Activated CD8-positive, alpha-beta memory T cell treated with anti-CD3 and anti-CD28 coated beads for 1 hour (primary cell): ENCODE measurements at places on chromosomes 3 and 15.

- DNase-seq = no peak
Observed at GRCh38 chr3:22421589-22421988, 670.6 kb upstream of the ZNF385D start.

DNA sequence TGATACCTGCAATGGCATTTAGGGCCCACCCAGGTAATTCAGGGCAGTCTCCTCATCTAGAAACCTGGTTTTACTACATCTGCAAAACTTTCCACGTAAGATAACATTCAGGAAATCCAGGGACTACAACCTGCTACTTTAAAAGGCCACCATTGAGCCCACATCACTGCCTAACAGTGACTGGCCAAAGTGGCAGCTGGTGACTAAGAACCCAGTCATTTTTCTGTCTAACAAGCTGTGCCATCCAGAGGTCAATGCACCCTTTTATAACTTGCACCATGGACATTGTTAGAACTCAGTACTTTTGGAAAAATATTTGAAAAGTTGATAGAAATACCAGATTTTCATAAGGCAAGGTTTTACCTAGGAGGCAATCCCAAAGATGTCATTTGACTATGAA lies 492.4 kb downstream of the OTOL1 start:
- DNase-seq = no peak

- DNase-seq = no peak
Observed at GRCh38 chr3:194305356-194306108, 45.6 kb downstream of the CPN2 start.

DNA sequence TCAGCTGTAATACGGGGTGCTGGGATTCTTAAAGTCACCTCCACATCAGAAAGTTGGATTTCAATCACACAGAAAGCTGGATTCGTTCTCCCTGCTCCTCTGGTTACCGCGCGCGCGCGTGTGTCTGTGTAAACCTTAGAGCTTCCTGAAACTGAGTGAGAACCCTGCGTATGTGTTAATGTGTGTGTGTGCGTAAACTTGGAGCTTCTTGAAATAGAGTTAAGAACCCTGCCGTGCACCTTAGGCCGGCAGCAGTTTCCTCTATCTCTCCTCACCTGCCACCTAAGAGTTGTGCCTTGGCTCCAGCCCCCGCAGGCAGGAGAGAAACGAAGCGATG lies 531 bp downstream of the LZTFL1 start:
- no peak for DNase-seq

DNA sequence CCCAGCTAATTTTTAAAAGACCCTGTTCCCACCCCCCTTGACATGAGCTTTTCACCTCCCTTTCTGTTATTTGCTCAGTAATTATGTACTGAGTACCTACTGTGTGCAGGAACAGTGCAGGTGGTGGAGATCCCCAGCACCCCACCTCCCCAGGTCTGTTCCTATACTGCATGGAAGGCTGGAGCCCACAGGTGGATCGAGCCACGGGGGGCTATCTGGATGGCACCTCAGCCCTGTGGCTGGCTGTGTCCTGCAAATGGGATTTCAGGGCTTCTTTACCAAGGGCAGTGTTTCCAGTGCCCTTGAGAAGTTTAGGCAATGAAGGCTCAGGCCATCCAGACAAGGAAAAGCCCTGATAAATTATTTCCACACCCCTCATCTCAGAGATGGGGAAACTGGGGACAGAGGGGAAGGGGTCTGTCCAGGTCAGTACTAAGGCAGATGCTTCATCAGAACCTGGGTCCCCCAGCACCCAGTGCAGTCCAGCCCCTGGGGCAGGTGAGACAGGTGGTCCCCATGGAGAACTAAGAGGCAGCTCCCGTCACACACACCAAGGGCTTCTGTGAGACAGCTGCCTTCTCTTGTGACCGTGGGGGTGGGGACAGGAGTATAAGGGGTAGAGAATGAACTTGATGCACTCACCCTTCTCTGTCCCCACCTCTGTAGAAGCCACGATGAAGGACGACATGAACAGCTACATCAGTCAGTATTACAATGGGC lies 109.6 kb downstream of the ETFA start:
- DNase-seq = no peak

GRCh38 chr3:184126006-184126405 lies 9.2 kb upstream of the EIF2B5 start:
- no peak for DNase-seq

GRCh38 chr15:69575387-69575786 lies 122.8 kb downstream of the RPLP1 start:
- DNase-seq = no peak

- no peak for DNase-seq
Observed at GRCh38 chr15:101434032-101434920, 55.2 kb downstream of the PCSK6 start.

GRCh38 chr15:72801590-72802325 lies 18.2 kb upstream of the ADPGK start:
- DNase-seq = no peak

GRCh38 chr15:101723171-101723873 lies 951 bp downstream of the TARS3 start:
- peak; percentile 10 for DNase-seq

DNA sequence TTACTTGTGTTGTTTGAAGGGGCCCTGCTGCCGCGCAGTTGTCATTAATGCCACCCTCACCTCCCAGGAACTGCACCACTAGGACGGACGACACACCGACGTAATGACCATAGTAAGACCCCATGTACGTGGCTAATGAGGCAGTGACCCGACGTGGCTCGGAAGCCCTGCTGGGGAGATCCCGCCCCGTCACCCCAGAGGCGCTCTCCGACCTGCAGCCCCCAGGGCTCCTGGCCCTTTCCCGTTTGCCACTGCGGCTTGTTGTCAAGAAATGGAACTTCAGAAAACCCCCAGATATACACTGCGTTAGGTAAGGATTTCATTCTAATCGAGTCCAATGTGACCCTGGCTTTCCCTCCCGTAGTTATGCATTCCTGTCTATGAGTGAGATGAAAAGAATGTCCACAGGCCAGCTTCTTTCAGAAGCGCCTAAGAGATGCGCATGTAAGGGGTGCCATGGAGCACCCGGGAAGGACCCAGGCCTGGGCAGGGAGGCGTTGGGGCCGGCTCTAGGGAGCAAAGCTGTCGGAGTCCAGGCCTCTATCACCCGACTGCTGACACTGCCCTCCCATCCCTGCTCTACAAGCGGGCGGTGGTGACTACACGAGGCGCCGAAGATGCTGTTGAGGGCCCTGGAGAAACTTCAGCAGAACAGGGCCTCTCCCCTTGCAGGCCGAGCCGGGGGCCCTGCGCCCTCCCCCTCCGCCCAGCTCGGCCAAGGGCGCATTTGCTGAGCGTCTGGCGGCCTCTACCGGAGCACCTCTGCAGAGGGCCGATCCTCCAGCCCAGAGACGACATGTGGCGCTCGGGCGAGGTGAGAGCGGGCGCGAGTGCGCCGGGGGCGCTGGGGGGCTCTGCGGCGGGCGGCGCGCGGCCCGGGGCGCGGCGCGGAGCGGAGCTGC lies at the start of gene GABRA5:
GABRA5 (plus strand) TSS at position 765 of the 902 bp plus-strand sequence. CDS start 2,187 bp downstream, outside the sequence.
- DNase-seq = no peak

GRCh38 chr15:97968380-97968779 lies 7.9 kb downstream of the ARRDC4 start:
- DNase-seq = no peak

- DNase-seq = no peak
Observed at GRCh38 chr3:63441262-63441661, 163.2 kb downstream of the SYNPR start.

DNA sequence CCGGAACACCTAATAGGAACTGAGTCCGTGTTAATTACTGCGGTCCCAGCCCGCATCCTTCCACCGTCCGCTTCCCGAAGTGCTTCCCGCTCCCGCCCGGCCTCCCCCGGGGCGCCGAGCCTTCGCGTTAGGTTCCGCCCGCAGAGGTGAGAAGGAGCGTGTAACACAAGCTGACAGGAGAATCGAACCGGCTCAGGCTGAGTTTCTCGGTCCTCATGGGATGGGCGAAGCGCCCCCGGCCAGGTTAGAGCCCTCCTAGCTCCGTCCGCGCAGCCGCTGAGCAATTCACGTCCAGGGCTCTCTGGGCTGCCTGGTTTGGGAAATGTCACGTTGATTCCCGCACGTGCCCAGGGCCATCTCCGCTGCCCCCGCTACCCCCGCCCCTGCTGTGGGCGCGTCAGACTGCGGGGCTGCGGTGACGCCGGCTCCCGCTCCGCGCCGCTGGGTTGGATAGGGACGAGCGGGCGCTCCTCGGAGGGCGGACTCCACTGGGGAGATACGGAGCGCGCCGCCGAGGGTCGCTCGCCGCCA lies 954 bp downstream of the CLDN11 start:
- no peak for DNase-seq

DNA sequence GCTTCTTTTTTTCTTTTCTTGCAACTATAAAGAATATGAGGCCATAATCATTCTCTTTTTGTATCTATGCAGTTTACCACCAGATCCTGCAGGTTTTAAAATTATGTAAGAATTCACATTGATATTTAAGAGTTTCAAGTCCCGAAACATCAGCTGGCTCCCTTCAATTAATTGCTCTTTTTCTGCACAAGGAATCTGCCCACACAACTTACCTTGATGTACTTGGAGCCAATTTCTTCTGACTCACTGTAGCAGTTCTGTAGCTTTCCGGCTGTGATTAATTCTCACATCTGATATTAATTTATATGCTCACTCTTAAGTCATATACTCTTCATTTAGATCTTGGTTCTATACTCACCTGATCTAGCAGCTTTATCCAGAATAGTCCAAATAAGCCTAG lies 781.8 kb downstream of the CADM2 start:
- DNase-seq = no peak

- no peak for DNase-seq
Observed at GRCh38 chr3:4334548-4334947, 31.4 kb downstream of the SETMAR start.

DNA sequence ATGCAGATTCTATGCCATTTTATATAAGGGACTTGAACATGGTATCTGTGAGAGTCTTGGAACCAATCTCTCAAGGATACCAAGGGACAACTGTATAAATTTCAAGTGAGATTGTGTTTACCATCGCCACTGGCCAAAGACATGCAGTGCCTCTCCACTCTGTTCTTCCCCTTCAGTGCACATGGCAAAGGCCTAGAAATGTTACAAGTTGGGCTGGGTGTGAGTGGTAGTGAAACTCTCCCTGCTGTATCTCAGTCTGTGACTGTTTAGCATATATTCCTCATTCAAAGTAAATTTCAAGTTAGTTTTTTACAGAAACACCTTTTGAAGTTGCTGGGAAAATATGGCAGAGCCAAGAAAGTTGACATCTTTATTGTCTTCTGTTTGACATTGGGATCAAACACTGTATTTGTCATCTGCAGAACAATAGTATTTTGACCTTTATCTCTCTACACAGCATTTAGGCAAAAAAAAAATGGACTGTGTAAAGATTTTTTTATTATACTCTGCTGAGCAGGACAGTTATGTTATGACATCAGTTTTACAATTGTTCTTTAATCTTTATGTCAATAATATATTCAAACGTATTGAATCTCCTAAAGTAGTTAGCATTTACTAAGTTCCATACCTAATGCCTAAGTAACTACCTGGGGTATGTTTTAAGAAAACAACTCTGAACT lies 101.4 kb downstream of the CCNL1 start:
- DNase-seq = no peak

- DNase-seq = no peak
Observed at GRCh38 chr15:60627298-60627943, 148.5 kb upstream of the ICE2 start.

DNA sequence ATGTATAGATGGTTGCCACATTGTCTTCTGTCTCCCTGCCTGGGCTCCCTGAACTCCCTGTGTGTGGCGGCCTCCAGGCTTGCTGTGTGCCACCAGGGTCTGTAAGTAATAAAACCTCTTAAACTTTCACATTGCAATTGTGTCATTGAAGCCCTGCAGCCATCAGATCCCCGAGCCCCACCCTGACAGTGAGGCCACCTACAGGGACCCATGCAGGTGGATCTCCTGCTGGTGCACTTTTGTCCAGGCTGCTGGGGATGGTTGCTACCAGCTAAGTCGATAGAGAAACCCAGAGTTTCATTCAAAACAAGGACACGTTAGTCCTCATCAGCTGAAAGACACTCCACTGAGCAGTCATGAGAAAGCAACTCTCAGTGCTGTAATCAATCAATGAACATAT lies 133.6 kb upstream of the PRICKLE2 start:
- DNase-seq = no peak

DNA sequence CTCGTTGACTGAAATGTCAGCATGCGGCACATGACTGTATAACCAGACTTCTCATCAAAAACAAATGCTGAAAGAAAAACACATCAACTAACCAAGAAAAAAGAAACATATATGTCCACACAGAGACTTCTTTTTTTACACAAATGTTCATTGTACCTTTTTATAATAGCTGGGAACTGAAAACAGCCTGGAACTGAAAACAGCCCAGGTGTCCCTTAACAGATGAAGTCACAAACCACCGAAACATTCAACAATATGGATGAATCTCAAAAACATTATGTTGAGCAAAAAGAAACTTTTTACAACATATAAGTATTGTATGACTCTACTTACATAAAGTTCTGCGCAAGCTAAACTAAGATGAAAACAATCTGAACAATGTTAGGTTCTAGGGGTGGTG lies 20.6 kb downstream of the UBE3A start:
- no peak for DNase-seq
